Activated CD4-positive, alpha-beta T cell treated with anti-CD3 and anti-CD28 coated beads for 36 hours (primary cell): ENCODE measurements at places on chromosomes 6 and 20.

DNA sequence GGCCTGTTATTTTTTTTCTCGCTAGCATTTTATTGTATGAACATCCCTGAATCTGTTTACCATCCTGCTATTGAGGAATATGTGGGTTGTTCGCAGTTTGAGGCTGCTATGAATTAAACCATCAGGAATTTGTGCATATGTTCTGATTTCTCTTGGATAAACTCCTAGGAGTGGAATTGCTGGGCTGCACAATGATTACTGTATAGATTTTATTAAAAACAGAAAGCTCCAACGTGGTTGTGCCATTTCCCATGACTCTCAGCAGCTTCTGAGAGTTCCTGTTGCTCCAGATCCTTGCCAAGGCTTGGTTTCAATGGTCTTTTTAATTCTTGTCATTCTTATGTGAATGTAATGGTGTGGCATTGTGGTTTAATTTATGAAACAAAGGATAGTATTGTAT is 75.1 kb downstream of the EDN3 start:
- DNase-seq = no peak

GRCh38 chr6:11639376-11640235 is 102.1 kb downstream of the TMEM170B start:
- no peak for DNase-seq

- no peak for DNase-seq
Observed at GRCh38 chr6:5153186-5153585, 68.0 kb downstream of the PPP1R3G start.

DNA sequence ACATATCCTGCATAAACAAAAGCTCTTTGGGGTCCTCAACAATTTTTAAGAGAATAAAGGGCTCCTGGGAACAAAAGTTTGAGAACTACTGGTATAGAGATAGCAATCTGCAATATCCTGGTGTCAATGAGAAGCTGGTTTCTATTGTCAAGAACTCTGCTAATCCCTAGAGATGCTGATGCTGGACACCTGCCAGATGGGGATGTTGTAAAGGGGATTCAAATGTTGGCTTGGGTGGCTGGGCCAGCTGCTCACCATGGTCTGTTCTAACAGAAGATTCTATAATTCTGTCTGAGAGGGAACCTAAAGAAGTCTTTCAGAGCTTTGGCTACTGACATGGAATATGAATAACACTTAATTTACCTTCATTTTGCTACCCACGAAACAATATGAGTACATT is 137.8 kb downstream of the BTBD9 start:
- no peak for DNase-seq

DNA sequence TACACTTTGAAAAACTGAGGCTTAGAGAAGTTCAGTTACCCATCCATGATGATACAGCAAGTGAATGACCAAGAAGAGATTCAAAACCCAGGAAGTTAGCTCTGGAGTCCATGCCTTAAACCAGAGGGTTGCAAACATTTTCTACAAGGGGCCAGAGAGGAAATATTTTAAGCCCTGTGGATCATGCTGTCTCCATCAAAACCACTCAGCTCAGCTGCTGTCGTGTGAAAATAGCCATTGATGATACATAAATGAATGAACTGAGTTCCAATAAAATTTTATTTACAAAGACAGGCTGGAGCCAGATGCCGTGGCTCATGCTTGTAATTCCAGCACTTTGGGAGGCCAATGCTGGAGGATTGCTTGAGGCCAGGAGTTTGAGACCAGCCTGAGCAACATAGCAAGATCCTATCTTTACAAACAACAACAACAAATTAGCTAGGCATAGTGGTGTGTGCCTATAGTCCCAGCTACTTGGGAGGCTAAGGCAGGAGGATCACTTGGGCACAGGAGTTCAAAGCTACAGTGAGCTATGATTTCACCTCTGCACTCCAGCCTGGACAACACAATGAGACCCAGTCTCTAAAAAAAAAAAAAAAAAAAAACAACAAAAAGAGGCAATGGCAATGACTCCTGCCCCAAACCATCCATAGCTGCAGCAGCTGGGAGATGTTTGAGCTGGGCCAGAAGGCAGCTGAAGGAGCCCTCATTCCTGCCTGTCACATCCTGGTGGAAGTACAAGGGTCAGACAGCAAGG is 44.1 kb upstream of the RIN2 start:
- no peak for DNase-seq

DNA sequence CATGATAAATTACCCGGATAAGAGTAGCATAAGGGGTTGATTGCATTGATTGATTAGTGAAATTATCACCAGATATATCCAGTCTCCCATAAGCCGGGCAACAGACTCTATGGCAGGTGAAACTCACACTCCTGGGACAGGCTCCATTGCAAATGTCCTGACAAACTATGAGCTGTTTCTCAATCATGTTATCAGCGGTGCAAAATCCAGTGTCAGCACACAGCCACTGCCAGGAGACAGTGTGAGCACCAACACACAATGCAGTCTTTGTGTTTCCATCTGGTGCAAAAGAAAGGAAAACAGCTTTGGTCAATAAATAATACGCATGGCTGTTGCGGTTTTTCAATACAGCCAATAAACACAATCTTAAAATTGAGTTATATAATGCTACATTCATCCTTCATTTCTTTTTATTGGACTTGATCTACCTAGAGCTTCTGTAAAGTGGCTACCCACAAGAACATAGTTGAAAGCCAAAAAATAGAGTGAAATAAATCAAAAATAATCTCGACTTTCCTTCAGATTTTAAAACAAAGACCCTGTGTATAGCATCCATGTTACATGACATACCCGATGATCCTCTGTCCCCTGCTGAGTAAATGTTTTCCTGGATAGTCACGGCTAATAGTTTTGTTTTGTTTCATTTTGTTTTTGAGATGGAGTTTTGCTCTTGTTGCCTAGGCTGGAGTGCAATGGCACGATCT is 64.3 kb upstream of the AFDN start:
- DNase-seq = no peak

DNA sequence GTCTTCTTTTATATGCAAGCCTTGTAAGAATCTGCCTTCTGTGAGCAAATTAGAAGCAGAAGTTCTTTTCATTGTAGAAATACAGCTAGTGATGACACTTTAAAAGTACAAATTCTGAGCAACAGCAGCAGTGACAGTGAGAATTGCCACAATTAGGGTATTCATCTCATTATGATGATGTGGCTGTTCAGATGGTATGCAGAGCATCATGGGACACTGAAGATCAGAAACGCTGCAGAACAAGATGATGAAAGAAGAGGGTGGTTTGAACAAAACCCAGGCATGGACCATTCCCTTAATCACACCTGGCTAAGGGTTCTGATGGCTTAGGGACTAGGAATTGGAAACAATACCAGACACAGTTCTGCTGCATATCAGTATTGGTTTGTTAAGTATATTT is 312.7 kb upstream of the TBX18 start:
- no peak for DNase-seq

- no peak for DNase-seq
Observed at GRCh38 chr20:20611167-20611566, 101.3 kb downstream of the RALGAPA2 start.

- DNase-seq = no peak
Observed at GRCh38 chr6:87670707-87671106, 31.3 kb downstream of the AKIRIN2 start.

GRCh38 chr6:94215552-94215951 is 796.2 kb upstream of the EPHA7 start:
- no peak for DNase-seq

DNA sequence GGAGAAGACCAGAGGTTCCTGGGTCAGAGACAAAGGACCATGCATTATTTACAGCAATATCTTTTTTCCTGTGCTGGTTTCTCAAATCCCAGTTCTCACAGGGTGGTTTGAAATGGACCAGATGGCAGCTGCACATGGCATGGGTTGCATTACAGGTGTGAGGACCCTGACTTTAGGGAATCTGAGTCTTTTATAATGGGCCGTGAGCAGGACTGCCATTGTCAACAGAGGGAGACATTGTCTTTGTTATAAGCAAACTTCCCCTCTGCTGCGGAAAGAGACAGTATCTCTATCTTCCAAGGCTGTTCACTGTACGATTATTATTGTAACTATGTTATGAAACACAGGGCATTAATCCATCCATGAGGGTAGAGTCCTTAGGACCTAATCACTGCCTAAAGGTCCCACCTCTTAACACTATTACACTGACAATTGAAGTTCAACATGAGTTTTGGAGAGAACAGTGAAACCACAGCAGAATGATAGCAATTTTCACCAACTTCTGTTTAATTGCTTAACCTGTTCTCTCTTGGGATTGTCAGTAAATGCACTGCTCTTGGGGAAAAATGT is 156.1 kb upstream of the AGPAT4 start:
- no peak for DNase-seq

GRCh38 chr20:58749098-58749769 is 56.6 kb downstream of the NPEPL1 start:
- DNase-seq = no peak
